ENCODE measurements at places on chromosomes 6 and 20.

DNA sequence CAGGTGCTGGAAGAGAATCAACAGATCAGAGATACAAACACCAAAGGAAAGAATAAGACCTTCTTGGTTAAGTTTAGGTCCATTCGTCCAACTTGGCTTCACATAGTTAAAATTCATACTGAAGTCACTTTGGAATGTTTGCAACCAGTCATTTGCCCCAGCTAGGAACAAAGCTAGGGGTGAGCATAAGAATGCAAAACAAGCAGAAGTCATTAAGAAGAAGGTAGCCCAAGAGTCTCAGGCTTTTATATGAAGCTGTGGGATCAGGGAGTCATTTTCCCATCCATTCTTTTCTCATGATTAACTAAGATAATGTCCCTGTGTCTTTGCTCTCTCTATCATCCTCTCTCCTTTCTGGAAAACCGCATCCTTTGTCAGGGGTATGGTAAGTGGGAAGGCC is 51.5 kb upstream of the TMEM170B start:
- no peak for DNase-seq

DNA sequence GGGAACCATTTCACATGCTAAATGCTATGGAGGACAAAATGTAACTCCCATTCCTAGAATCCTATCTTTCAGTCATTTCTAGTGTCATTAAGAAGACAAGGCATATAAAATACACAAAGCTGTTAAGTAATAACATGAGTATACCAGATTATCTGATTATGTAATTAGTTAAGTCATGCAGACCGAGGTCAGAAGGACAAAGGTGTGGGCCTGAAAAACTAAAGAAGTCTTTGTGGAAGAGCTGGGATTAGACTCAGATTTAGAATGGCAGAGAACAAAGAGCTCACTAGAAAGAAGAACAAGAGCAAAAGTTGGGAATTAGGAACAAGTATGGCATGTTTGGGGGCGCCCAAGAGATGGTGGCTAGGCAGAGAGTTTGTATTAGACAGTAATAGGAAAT is 37.0 kb downstream of the EFHC1 start:
- DNase-seq, result no peak

DNA sequence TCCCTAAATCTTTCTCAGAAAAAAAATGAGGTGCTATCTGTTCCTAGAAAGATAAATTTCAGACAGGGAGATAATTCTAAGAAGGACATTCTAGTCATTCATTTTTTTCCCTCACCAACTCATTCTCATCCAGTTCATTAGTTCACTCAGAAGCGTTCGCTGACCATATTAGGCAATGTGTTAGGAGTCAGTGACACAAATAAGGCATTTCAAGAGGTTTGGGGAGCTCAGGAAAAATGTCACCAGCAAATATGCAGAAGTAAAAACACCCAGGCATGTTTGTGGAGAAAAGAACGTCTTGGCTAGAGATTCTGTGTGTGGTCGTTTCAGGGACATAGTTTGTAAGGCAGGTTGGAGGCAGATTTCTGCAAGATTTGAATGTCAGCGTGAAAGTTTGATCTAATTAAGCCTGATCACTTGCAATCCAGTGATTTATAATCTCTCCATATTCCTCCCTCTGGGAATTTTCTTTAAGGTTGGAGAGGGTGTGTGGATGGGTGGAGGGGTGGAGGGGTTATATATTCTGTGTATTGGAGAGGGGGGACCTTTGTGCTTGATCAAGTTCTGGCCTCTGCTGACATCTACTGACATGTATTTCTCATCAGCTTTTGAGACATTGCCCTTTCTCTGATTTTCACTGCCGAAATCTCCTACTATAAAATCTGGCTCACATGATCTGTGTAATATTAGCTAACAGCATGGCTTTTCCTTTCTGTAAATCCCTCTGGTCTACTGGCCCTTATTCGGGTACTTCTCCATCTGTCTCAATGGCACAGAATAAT is 3.6 kb downstream of the MYCT1 start:
- no peak for DNase-seq

- no peak for DNase-seq
These were observed 7.7 kb upstream of the SCP2D1 start for GRCh38 chr20:18805881-18806280.

DNA sequence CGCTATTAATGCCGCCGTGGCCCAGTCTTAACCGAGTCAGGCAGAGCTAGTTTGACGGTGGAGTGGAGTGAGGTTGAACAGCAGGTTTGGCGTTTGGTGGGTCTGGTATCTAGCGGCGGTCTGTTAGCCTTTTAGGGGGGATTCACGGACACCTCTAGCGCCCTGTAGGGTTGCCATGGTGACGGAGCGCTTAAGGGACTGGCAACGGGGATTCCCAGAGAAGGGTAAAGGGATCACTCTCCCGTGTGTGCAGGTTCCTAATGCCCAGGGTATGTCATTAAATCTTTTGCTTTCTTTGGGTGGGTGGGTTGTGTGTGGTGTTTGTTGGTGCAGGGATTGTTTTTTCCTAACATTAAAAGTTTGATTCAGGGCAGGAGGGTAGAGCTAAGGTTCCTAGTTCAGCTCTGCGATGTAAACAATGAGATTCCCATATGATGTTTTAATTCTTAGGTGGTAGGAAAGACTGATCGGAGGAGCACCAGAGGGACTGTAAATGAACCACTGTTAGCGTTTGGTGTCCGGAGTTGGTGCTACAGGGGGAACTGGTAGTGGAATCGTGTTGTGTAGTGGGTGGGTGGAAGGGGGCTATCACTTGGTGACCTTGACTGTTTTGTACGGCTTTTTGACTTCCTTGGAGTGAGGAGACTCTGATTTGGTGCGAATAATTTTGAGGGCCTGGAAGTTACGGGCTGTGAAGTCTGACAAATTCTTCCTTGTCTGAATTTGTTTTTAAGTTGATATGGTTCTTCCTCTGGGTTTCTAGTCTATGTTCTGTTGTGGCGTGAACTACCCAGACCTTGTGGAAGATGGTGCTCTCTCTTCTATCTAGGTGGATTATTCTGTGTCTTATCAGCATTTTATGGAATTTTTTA is 5.0 kb downstream of the BRD2 start:
- no peak for DNase-seq

DNA sequence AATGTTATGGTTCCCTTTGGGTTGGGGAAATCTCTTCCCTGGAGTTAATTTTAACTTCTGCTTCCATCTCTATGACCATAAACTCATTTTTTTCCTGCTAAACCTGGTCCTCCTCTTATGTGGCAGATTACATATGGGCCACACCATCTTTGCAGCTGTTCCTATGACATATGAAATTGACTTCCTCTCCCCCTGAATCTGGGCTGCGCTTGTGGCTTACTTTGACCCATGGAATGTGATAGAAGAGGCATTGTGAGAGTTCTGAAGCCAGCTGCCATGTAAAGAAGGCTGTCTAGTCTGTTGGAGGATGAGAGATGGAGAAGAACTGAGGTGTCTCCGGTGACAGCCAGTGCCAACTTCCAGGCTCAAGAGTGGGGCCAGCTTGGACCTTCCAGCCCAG is 100.1 kb downstream of the CDC5L start:
- no peak for DNase-seq

- no peak for DNase-seq
These were observed 4.2 kb downstream of the PLA2G7 start for GRCh38 chr6:46730921-46731461.

DNA sequence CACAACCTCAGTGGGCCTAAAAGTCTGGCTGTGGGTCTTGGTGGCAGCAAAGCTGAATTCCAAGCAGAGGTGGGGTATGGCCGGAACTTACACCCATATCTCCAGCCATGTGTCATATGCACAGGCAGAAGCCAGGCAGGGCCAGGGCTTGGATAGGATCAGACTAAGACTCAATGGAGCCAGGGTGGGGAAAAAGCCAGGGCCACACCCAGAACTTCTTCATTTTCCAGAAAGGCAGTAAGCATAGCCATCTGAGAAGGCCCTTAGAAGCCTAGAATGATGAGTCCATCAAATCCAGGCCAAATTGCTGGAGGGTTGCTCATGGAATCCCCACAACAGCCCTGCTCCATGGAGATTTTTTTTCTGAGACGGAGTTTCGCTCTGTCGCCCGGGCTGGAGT is 116.2 kb upstream of the SRSF6 start:
- DNase-seq, result no peak

Data from midbrain (tissue), 1 donor.